ENCODE measurements at places on chromosomes 6 and 20. TPM values are rescaled to one million over a fixed set of nuclear protein-coding genes. Genes with fewer than 3 reads are reported as not detected.

GRCh38 chr6:73252703-73253102, 10.3 kb downstream of the KHDC1 start:
- no peaks in the 10 kb centered on the region for H3K4me1 ChIP-seq
- DNase-seq = no peak
- no peak overlapping the region for H3K27ac ChIP-seq
- H3K27me3 ChIP-seq = no peaks in the 10 kb centered on the region
- H3K36me3 ChIP-seq = no peaks in the 10 kb centered on the region

DNA sequence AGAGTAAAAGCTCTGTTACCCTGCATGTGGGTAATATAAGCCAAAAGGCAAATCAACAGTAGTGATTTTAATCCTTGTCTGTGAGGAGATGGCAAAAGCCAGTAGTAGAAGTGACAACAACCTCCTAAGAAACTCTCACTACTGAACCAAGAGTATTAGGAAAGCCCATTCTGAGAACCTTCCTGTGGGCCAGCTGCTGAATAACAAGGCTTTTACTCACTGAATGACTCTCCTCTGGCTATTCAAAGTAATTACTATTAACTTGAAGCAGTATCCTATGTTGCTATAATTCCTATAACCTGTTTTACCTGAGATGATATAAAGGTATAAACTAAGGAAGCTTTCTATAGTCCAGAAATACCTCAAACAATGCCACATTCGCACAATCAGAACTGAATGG, 55.1 kb downstream of the CHD6 start:
- H3K36me3 ChIP-seq = no peaks in the 10 kb centered on the region
- H3K4me1 ChIP-seq = peaks cover 53% of the 10 kb centered on the region
- no peak overlapping the region for H3K27ac ChIP-seq
- DNase-seq = no peak

DNA sequence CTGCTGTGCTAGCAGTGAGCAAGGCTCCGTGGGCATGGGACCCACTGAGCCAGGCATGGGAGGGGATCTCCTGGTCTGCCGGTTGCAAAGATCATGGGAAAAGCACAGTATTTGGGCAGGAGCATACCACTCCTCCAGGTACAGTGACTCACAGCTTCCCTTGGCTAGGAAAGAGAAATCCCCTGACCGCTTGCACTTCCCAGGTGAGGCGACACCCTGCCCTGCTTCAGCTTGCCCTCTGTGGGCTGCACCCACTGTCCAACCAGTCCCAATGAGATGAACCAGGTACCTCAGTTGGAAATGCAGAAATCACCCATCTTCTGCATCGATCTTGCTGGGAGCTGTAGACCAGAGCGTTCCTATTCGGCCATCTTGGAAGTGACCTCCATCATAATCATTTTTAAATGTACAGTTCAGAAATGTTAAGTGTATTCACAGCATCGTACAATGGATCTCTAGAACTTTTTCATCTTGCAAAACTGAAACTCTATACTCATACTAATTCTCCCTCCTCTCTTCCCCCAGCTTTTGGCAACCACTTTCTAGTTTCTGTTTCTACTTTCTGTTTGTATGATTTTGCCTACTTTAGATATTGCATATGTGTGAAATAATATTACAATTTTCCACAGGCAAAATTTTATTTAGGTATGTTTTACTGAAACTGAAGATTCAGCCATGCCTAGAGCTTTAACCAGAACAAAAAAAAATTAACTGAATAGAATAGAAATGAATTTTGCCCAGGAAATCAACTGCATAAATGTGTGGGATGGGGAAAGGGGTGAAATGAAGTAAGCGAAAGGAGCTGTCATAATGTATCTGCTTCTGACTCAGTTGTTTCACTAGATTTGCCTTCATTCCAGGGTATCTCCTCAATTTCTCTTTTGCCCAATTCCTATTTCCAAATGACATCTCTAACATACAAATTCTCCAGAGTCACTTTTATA, 100.0 kb downstream of the RWDD2A start:
- no peaks in the 10 kb centered on the region for H3K36me3 ChIP-seq
- no peak overlapping the region for H3K4me3 ChIP-seq
- H3K4me1 ChIP-seq = no peaks in the 10 kb centered on the region
- H3K27me3 ChIP-seq = no peaks in the 10 kb centered on the region

GRCh38 chr20:52801628-52802006, 170.5 kb upstream of the TSHZ2 start:
- DNase-seq = peak; percentile 43
- H3K27me3 ChIP-seq = no peaks in the 10 kb centered on the region
- no peak overlapping the region for H3K4me3 ChIP-seq

- no peak overlapping the region for H3K27ac ChIP-seq
- peaks cover 8% of the 10 kb centered on the region for H3K4me1 ChIP-seq
- no peak overlapping the region for H3K4me3 ChIP-seq
These were observed 62.0 kb upstream of the PHACTR2 start for GRCh38 chr6:143615785-143616184.

DNA sequence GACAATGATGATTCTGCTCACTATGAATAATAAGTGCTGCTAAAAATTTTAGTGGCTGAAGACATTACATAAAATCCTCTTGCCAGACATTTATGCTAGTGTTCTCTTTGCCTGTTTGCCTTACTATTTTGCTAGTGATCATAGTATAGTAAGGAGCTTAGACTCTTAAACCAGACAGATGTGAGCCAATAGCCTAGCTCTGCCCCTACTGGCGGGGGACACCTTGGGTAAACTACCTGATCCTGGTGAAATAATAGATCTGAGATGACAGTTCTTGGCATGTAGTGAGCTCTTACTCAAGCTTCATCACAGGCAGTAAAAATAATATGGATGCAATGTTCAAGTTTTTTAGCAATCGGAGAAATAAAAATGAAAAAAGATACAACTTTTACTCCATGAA, 18.8 kb downstream of the ENPP3 start:
- no peak overlapping the region for H3K27ac ChIP-seq
- DNase-seq = no peak
- no peaks in the 10 kb centered on the region for H3K27me3 ChIP-seq
- H3K4me1 ChIP-seq = no peaks in the 10 kb centered on the region

DNA sequence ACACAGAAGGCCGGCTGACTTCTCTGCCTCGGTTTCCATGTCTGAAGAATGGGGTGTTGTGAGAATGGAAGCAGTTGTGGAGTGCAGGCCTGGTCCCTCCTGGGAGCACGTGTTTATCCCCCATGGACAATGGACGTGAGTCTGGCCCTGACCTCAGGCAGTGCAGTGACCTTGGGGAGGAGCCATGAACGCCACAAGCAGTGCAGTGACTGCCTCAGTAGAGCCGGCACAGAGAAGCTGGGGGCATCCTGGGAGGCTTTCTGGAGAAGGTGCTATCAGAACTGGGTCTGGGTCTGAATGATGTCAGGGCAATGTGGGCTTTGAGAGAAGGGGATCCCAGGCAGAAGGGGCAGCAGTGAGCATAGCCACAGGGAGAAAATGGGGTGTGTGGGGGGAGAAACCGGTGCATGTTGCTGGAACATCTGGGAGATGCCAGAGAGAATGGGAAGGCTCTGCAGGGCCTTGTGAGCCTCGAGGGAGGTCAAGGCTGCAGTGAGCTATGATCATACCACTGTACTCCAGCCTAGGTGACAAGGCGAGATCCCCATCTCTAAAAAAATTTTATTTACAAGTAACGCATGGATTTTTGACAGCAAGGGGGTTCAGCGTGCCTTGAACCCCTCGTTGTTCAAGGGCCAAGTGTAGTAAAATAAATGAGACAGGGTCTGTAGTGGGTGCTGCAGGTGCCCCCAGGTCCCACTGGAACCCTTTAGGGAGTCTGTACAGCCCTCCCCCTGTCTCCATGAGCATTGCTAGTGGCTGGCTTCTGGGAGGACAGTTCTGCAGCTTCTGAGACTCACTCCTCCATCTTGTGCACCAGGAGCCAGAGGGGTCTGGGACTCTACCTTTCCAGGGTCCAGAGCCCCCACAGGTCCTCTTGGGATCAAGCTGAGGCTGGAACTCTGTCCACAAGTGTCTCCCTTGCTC, 27.0 kb upstream of the ZBP1 start:
- H3K27ac ChIP-seq = no peak overlapping the region
- no peak overlapping the region for H3K4me3 ChIP-seq
- peaks cover 13% of the 10 kb centered on the region for H3K36me3 ChIP-seq
- H3K4me1 ChIP-seq = no peaks in the 10 kb centered on the region
- DNase-seq = no peak

GRCh38 chr20:39627765-39628164, 665.6 kb downstream of the DHX35 start:
- no peaks in the 10 kb centered on the region for H3K36me3 ChIP-seq
- H3K4me3 ChIP-seq = no peak overlapping the region
- DNase-seq = no peak
- H3K27me3 ChIP-seq = peaks cover 13% of the 10 kb centered on the region
- H3K27ac ChIP-seq = no peak overlapping the region
- no peaks in the 10 kb centered on the region for H3K4me1 ChIP-seq

GRCh38 chr6:12174878-12175277, 115.3 kb upstream of the EDN1 start:
- no peak for DNase-seq
- no peaks in the 10 kb centered on the region for H3K36me3 ChIP-seq
- H3K27me3 ChIP-seq = no peaks in the 10 kb centered on the region

DNA sequence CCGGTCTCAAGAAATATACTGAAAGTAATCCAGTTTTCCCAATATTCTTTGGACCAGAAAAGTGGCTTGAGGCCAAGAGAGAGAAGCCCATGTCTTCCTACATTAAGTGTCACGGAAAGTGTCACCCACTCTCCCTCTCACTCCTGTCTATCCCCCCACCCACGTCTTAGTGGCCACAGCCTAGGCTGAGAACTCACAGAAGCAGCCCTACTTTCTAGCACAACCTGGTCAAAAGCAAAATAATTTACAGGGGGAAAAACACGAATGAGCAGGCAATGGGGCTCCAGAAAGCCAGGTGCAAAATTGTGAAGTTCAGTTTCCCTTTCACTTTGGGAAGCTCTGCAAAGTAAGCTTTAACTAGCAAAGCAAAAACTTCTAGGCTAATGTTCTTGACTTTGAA, 118.0 kb downstream of the OPRM1 start:
- peak overlapping the region; percentile 38 for H3K27ac ChIP-seq
- H3K27me3 ChIP-seq = no peaks in the 10 kb centered on the region
- H3K4me1 ChIP-seq = peaks cover 19% of the 10 kb centered on the region
- DNase-seq = no peak

MEI4 gene
- 0.52 TPM for total RNA-seq

CFAP206 gene
- total RNA-seq = 0.11 TPM
